ENCODE measurements at places on chromosomes 12 and 14. TPM values are rescaled to one million over a fixed set of nuclear protein-coding genes. Genes with fewer than 3 reads are reported as not detected.

TRHDE gene
- 27.9 TPM for polyA plus RNA-seq

FOXM1 gene
- polyA plus RNA-seq, result 26.6 TPM

- no peak for DNase-seq
These were observed 36.3 kb upstream of the BBS10 start for GRCh38 chr12:76384560-76384959.

GRCh38 chr12:2306012-2306411 is 253.2 kb downstream of the CACNA1C start:
- DNase-seq, result no peak

DNA sequence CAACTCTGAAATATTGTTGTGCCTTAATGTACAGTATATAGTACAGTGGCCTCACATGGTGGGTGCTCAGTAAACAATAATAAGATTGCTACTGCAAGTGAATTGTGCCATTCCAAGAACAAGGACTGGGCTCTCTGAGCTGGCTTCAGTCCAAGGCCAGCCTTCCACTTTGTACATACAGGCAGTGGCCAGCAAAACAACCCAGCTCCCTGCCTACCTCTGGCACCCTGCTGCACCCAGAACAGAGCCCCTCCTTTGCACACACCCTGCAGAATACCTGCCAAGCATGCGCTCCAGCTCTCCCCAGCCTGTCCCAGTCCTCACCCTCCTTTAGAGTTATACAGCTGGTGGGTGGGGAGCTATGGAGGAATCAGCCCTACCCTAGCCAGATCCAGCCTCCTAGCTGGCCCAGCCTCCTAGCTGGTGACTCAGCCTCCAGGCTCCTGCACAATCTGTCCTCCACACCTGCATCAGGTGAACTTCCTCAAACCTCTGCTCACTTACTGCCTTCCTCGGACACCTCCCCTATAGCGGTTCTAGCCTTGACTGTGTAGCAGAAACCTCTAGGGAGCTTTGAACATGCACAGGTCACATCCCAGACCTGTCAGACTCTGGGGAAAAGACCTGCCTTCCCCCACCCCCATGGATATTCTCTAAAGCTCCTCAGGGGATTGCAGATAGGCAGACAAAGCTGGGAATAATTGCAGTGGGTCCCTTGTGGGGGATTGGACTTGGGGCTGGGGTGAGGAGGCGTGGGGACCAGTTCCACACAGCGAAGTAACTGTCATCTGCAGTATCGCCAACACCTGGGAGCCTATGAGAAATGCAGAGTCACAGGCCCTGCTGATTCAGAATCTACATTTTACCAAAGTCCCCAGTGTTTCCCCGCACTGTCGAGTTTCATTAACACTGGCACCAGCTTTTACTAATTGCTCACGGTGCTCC is 17.9 kb downstream of the ZDHHC22 start:
- DNase-seq, result no peak
